ENCODE measurements at places on chromosomes 7 and 10.

GRCh38 chr10:122310311-122311050 is 39.4 kb downstream of the BTBD16 start:
- no peak for DNase-seq

- DNase-seq: no peak
Observed at GRCh38 chr10:27474741-27475140, 29.4 kb upstream of the RAB18 start.

GRCh38 chr7:65931685-65932084 is 50.3 kb downstream of the GUSB start:
- DNase-seq: no peak

DNA sequence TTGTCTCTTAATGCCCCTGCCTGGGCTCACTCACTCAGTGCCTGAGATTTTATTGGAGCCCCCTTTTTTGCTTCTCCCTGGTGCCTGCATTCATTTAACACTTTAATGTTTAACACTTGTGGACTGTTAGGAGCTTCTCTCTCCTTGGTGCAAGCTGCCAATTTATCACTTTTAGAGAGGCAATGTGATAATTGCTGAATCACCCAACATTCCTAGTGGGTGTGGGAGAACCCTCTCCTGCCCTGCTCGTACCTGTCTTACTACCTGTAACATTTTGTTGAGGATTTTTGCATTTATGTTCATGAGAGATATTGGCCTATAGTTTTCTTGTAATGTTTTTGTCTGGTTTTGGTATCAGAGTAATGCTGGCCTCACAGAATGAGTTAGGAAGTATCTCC is 13.2 kb downstream of the STAM start:
- DNase-seq: no peak

DNA sequence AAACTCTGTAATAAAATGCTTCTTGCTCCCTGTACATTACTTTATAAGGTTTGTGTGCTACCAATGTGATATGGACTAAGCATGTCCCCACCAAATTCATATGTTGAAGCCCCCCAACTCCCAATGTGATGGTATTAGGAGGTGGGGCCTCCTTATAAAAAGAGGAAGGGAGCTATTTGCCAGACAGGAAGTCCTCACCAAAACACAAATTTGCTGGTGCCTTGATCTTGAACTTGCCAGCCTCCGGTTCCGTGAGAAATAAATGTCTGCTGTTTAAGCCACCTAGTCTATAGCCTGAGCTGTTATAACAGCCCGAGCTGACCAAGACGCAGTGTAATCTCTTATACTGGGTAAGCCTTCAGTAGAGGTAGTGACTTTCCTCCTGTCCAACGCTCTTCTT is 114.5 kb downstream of the INHBA start:
- DNase-seq: no peak

DNA sequence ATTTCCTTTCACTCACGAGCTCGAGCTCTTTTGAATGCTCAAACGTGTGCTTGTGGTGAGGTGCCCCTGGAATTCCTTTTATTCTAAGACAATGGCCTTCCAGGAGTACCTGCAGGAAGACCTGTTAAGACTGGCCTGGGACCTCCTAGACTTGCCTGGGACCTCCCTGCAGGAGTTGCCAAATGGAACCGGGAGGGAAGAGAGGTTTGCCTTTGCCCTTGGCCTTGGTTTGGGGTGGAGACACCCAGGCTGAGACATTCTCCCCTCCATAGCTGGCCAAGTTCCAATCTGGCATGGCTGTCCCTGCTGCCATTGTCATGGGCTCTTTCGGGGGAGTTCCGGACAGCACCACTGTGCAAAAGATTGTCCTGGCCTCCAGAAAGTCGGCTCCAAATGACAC is 39.7 kb downstream of the DNAJB12 start:
- no peak for DNase-seq

- DNase-seq: no peak
Observed at GRCh38 chr10:130986846-130987245, 324.7 kb downstream of the TCERG1L start.

- DNase-seq: no peak
Observed at GRCh38 chr7:113805976-113806375, 112.8 kb downstream of the PPP1R3A start.

DNA sequence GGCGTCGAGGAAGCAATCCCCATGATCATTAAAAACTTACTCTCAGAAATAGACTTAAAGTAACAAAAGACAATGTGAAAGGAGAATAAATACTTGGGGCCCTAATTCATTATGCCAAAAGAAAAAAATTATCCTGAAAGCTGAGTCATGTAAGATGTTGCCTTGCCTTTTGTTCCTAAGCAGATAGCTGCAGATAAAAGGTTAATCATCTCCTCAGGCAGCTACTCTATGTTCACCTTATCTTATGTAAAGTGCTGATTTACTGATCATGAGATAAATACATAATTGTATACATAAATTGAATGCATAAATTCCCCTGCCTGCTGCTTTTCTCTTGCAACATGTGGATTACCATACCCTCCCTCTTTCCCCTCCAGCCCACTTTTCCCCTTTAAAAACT is 28.1 kb upstream of the CREB3L2 start:
- no peak for DNase-seq
